ENCODE measurements at places on chromosomes 2 and 18.

DNA sequence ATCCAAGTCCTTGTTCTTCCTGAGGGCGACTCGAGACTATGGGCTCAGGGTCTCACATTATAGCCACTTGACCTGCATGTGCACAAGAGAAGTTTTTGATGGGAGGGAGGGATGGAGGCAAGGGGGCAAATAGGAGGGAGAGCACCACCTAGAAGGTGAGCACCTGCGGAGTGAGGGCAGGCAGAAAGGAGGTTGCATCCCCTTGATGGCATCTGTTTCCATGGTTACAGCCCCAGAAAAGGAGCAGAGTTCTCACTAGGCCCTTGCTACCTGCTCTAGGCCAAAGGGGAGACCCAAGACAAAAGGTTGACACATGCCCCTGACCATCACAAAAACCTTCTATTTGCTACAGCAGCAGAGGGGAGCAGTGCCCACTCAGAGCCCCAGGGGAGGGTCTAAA, 131.5 kb upstream of the SERTAD2 start:
- no peak for DNase-seq

DNA sequence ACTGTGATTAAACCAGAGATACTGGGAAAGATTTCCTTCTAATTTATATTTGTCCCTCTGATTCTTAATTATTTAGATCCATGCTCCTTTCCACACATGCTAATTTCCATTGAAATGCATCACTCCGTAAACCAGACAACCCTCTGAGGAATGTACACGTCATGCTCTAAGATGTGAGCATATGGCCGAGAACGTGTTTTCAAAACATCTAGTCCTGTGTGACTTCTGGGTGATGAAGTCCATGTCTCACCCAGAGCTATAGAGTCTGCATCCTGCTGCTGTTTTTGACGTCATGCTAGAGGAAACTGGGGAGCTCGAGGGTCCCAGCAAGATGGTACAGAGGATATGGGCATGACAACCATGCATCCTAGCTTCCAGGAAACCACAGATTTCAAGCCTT, 53.6 kb downstream of the CAPN13 start:
- no peak for DNase-seq

DNA sequence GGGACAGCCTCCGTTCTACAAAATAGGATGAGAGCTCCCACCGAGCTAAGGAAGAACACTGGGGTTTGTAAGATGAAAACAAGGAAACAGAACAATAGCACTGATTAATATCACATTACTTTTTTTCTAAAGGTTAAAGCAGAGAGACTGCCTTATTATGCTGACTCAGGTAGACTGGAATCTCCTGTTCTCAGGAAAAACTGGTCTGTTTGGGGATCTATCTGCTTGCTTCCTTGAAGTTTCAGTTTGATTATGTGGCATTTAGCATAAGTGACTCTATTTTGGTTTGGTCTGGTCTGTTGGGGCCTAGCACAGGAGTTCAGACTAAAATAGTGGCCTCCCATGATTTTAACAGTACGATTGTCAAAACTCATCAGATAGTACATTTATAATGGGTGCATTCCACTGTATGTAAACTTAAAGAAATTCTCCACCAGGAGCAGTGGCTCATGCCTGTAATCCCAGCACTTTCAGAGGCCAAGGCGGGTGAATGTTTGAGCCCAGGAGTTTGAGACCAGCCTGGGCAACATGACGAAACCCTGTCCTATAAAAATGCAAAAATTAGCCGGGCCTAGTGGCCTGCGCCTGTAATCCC, 64.1 kb upstream of the NDUFV2 start:
- DNase-seq, result no peak

DNA sequence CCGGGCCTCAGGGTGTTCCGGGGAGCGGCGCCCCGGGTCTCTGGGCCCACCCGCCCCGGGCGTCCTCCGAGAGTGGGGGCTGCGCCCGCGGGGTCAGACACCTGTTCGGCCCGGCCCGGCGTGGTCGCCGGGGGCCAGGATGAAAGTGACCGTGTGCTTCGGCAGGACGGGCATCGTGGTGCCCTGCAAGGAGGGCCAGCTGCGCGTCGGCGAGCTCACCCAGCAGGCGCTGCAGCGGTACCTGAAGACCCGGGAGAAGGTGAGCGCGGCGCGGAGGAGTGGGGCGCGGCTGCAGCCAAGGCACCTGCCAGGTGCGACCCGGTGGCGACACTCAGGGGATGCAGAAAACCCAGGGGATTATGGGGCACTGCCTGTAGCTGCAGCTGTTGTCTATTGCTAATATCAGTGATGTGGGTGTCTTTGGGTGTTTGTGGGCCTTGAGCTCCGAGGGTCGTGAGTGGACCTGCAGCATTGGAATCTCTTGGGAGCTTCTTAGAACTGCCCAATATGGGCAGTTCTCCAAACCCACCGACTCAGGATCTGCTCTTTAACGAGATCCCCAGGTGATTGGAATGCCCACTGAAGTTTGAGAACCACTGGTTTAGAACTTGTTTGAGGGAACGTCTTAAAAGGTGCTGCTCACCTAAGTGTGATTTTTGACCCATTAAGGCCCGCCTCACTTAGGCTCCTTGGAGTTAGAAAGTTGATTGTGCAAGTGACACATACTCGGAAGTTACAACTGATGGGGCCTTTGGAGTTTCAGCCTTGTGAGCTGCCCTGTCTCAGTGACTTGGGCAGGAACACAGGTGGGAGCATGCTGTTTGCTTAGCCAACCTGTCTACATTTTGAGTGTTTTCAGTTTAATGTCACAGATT, 823 bp downstream of the PARD3B start:
- peak; percentile 46 for DNase-seq

- peak; percentile 13 for DNase-seq
These were observed 119.6 kb downstream of the NFATC1 start for GRCh38 chr18:79515331-79515730.

DNA sequence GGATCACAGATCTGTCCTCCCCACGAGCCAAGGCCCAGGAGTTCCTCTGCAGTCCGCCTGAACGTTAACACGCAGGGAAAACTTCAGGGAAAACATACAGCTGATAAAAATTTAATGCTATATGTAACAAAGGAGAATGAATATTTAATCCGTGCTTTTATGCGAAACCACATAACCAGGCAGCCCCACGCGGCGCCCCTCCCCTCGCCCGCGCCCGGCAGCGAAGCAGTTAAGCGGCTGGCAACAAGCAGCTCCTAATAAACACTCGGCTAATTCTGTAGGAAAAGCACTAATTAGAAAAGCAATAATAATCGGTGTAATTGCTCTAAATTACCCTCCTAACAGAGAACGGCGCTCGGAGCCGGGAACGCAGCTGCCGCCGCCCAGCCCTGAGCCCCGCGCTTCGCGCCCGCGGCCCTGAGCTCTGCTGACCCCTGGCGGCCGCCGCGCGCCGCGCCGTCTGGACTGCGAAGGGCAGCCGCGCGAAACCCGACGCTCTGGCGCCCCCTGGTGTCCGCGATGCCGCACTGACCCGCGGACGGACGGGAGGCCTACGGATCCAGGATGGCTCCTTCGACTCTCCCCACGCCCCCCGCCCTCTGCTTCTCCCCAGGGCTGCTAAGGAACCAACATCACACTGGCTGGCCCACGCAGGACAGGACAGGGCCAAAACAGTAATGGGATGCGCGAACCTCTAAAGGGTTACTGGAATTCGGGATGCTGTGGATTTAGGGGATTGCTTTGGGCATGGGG, 181.4 kb downstream of the SMAD2 start:
- DNase-seq, result peak; percentile 78

- DNase-seq, result no peak
These were observed 222.9 kb downstream of the PRKCE start for GRCh38 chr2:45874344-45874743.

DNA sequence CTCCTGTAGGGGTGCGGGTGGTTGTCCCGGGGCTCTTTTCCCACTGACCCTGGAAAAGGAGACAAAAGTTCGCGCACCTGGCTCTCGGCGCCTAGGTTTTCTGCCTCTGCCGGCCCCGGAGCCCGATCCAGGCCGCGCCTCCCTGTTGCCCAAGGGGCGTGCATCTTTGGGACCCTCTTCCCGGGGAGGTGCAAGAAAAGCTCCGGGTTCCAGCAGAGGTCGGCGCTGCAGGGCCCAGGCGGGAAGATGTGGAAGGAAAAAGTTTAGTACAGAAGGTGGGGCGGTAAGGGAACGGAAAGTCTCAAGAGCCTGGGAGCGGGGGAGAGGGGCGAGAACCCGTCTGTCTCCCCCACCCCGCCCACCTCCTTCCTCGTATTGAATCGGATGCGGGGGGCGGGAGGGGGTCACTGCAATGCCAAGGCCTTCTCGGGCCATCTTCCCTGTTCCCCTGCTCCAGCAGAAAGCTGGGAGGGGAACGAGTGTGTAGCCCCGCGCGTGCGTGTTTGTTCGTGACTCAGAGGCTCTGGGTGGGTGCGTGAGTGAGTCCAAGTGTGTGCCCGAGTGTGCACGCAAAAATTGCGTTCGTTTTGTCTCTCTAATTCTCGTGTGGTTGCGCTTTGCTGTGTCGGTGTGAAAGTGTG, 6.3 kb upstream of the EN1 start:
- peak; percentile 46 for DNase-seq
